ENCODE measurements at places on chromosomes 11 and 22. TPM values are rescaled to one million over a fixed set of nuclear protein-coding genes. Genes with fewer than 3 reads are reported as not detected.

DNA sequence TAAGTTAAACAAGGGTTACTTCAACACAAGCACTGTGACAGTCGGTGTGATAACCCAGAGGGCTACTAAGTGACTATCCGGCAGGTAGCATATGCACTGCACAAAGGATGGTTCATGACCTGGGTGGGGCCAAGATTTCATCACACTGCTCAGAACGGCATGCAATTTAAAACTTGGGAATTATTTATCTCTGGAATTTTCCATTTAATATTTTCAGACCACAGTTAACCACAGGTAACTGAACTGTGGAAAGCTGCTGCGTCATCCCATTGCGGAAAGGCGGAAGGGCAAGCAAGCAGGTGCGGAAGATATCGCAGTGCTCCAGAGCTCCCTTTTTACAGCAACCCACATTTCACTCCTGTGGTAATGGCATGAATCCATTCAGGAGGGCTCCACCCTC is 540.8 kb downstream of the INSC start:
- DNase-seq = no peak

- peak; percentile 71 for DNase-seq
Measured at GRCh38 chr11:82864268-82864667, 36.0 kb downstream of the PRCP start.

DNA sequence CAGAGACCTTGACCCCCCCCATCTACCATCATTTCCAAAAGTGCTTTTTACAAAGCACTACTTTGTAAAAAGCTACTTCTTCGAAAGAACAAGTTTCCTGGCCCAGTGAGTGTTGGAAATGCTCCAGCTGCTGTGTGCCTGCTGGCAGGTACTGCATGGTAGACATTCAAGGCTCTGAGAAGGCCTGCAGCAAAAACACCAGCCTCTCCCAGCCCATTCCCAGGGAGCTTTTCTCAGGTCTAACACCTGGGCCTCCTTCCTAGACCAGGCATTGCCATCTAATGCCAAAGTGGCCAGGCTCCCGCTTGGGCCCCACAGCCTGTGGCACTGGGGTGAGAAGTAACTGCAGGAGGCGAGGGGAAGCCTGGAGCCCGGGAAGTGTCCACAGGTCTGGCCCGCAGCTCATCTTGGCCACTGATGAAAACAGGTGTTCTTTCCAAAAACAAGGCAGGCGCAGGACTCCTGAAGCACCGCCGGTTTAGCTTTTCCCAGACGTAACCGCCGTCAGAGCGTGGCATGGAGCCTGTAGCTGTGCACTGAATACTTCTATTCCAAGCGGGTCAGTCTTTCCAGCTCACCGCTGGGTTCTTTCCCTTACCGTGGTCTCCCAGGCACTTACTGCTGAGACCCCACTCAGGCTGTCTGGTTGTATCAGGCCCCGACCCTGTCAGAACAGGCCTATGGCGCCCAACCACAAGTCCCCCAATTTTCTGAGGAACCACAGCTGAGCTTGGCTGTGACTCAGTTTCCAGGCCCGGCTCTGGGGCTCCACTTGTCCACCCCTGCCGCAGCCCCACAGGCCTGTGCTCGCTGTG is 1.2 kb upstream of the TCIRG1 start:
- DNase-seq = no peak

TMEM86A gene
- total RNA-seq = 2.6 TPM

NRIP3 gene
- 9.9 TPM for total RNA-seq

- no peak for DNase-seq
Measured at GRCh38 chr11:67667490-67668191, 6.8 kb downstream of the ALDH3B2 start.

GRCh38 chr11:100336873-100337272 is 350.2 kb upstream of the ARHGAP42 start:
- DNase-seq = no peak

GRCh38 chr11:3655547-3655946 is 10.6 kb downstream of the ART1 start:
- no peak for DNase-seq

- no peak for DNase-seq
Measured at GRCh38 chr11:121282886-121283502, 9.6 kb upstream of the SC5D start.

GRCh38 chr11:78354408-78355308 is 63.0 kb downstream of the GAB2 start:
- DNase-seq = no peak
